ENCODE measurements at places on chromosomes 6 and 20. TPM values are rescaled to one million over a fixed set of nuclear protein-coding genes. Genes with fewer than 3 reads are reported as not detected.

EBF4 gene
- 4.8 TPM for total RNA-seq

DEFB121 gene
- total RNA-seq = not detected

CFAP61 gene
- not detected for total RNA-seq

TFAP2A gene
- 5.0 TPM for total RNA-seq

LPIN3 gene
- total RNA-seq = 0.79 TPM

C20orf144 gene
- not detected for total RNA-seq

FAM135A gene
- 15.3 TPM for total RNA-seq

MAD2L1BP gene
- total RNA-seq = 83.8 TPM

VIP gene
- total RNA-seq = not detected
